Activated CD8-positive, alpha-beta T cell treated with anti-CD3 and anti-CD28 coated beads, Interleukin-2, amount 10 ng/mL, durations not matched to agents 7 days and 5 days (primary cell): ENCODE measurements at places on chromosomes 7 and 10.

DNA sequence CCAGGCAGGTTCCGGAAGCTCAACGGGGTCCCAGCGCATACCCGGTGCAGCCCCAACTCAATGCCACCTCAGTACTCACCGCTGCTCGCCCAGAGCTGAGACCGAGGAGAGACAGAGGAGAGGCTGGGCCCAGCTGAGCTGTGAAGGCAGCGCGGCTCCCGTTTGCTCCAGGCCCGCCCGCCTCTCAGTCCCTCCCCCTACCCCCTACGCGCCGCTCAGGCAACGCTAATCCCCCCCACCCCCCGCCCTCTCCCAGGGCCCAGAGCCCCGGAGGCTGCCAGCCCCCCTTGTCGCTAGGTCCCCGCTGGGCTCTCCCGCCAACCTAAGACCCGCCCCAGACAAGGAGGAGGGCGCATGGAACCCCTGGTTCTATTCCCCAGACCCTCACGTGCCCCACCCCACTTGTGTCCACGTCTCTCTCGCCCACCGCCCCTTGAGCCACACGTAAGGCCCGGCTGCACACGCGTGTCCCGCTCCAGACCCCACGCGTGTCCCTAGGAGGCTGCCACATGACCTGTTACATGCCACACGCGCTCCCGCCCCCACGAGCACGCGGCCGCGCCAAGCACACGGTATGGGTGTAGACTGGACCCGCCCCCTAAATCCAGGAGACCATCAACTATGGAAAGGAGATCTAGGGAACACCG lies at the start of gene PSD:
TSS of gene PSD (minus strand) at position 164 of the 647 bp plus-strand sequence. CDS start 1,747 bp downstream, outside the sequence.
- DNase-seq = no peak
- peaks cover 14% of the 10 kb centered on the region for H3K27me3 ChIP-seq
- H3K27ac ChIP-seq = peak within 1 kb of the TSS; percentile 15

GRCh38 chr10:70549351-70549961 lies 53.1 kb downstream of the PRF1 start:
- peak overlapping the region; percentile 49 for H3K27ac ChIP-seq
- no peak for DNase-seq
- peaks cover 2% of the 10 kb centered on the region for H3K4me1 ChIP-seq
- H3K36me3 ChIP-seq = no peaks in the 10 kb centered on the region

GRCh38 chr10:121368347-121369025 lies 229.8 kb downstream of the FGFR2 start:
- no peak overlapping the region for H3K27ac ChIP-seq
- no peaks in the 10 kb centered on the region for H3K27me3 ChIP-seq
- no peaks in the 10 kb centered on the region for H3K36me3 ChIP-seq
- no peak overlapping the region for H3K4me3 ChIP-seq
- H3K4me1 ChIP-seq = no peaks in the 10 kb centered on the region
- no peak for DNase-seq

GRCh38 chr7:37534893-37535610 lies 86.4 kb upstream of the ELMO1 start:
- no peak overlapping the region for H3K4me3 ChIP-seq
- DNase-seq = no peak
- H3K4me1 ChIP-seq = no peaks in the 10 kb centered on the region
- peaks cover 9% of the 10 kb centered on the region for H3K27me3 ChIP-seq

DNA sequence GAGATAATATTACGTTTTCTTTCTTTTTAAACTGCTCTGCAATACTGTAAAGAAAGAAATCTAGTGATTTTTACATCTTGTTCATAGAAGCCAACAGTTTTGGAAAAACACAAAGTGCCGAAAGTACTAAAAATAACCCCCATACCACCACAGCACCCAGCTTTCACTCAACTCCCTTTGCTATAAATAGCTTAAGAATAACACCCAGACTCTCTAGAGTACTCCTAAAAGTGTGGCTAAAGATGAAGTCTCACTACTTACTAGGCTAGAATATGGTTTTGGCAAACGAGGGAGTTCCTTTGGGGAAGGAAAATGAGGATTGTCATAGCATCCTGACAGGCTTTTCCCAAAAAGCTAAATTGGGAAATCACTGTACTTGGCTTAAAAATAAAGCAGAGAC lies 151.8 kb upstream of the ANK3 start:
- peaks cover 1% of the 10 kb centered on the region for H3K4me1 ChIP-seq
- no peak overlapping the region for H3K27ac ChIP-seq
- H3K4me3 ChIP-seq = no peak overlapping the region
- no peaks in the 10 kb centered on the region for H3K36me3 ChIP-seq
- no peak for DNase-seq

- H3K36me3 ChIP-seq = no peaks in the 10 kb centered on the region
- no peak overlapping the region for H3K27ac ChIP-seq
- no peaks in the 10 kb centered on the region for H3K4me1 ChIP-seq
- H3K27me3 ChIP-seq = peaks cover 4% of the 10 kb centered on the region
Measured at GRCh38 chr10:49005270-49005669, 65.6 kb upstream of the LRRC18 start.
